Activated naive CD4-positive, alpha-beta T cell treated with anti-CD3 and anti-CD28 coated beads, Interleukin-2, amount 10 ng/mL, durations not matched to agents 7 days and 5 days (primary cell): ENCODE measurements at places on chromosomes 3 and 15.

DNA sequence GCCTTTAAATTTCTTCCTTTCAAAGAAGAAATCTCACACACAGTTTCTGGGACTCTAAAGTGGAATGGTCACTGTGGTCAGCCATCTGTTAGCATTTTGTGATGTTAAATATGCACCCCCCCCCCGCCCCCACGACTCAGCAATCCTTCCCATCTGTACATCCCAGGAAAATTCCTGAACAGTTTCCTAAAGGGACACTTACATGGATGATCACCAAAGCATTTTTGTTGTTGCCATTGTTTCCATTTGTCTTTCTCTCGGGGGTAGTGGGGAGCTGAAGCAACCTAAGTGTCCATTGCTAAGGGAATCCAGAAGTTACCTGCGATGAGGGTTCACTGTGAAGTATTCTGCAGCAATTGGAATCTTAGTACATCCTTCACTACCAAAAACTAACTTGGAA, 71.4 kb downstream of the TAFA4 start:
- H3K27ac ChIP-seq, result no peak overlapping the region
- H3K27me3 ChIP-seq, result peaks cover 8% of the 10 kb centered on the region
- no peak for DNase-seq
- H3K4me1 ChIP-seq, result no peaks in the 10 kb centered on the region
- no peaks in the 10 kb centered on the region for H3K36me3 ChIP-seq
- no peak overlapping the region for H3K4me3 ChIP-seq

DNA sequence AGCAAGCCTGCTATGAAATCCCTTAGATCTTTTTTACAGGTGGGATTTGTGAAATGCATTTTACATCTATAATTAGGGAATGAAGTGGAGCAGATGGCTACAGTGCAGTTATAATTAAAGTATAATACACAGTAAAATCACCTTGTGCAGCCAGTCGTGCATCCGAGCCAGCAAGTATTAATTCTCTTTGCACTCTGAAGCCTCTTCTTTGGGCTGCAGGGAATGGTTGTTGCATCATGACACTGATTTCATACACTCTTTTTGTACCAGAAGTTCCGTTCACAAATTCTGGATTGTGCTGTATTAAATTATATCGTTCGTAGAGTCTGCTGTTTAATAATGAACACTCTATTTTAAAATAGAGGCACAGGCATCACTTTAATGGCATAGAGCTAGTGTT, 28.7 kb upstream of the TP63 start:
- no peaks in the 10 kb centered on the region for H3K27me3 ChIP-seq
- DNase-seq, result no peak
- no peak overlapping the region for H3K27ac ChIP-seq
- H3K4me1 ChIP-seq, result no peaks in the 10 kb centered on the region
- H3K36me3 ChIP-seq, result no peaks in the 10 kb centered on the region

GRCh38 chr3:113985541-113985940, 37.7 kb downstream of the ZDHHC23 start:
- peaks cover 7% of the 10 kb centered on the region for H3K4me1 ChIP-seq
- no peak for DNase-seq
- H3K4me3 ChIP-seq, result no peak overlapping the region
- H3K36me3 ChIP-seq, result no peaks in the 10 kb centered on the region

DNA sequence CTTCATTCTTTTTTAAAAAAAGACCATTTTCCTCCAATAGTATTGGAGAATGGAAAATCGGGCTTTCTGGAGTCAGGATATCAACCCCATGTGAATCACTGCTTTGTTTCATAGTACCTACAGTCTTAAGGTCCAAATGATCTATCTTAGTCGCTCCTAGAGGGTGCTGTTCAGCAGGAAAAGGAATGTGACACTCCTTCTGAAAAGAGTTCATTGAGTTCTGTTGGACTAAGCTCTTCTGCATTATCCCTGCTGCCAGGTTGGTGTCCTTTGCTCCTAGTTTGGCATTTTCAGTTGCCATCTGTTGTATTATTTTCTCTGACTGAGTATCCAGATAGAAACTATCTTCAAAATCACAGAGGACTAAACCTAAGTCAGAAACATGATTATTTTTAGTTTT, 57.2 kb downstream of the POLQ start:
- no peak overlapping the region for H3K27ac ChIP-seq
- H3K27me3 ChIP-seq, result no peaks in the 10 kb centered on the region
- H3K4me1 ChIP-seq, result peaks cover 2% of the 10 kb centered on the region

GRCh38 chr15:56342653-56343052, 22.6 kb upstream of the TEX9 start:
- no peaks in the 10 kb centered on the region for H3K36me3 ChIP-seq
- no peaks in the 10 kb centered on the region for H3K27me3 ChIP-seq
- no peak overlapping the region for H3K27ac ChIP-seq
- H3K4me1 ChIP-seq, result no peaks in the 10 kb centered on the region

GRCh38 chr15:98444138-98444537, 204.2 kb upstream of the IGF1R start:
- H3K27ac ChIP-seq, result no peak overlapping the region
- H3K27me3 ChIP-seq, result peaks cover 36% of the 10 kb centered on the region
- DNase-seq, result no peak
- H3K4me1 ChIP-seq, result peaks cover 2% of the 10 kb centered on the region
- no peak overlapping the region for H3K4me3 ChIP-seq

DNA sequence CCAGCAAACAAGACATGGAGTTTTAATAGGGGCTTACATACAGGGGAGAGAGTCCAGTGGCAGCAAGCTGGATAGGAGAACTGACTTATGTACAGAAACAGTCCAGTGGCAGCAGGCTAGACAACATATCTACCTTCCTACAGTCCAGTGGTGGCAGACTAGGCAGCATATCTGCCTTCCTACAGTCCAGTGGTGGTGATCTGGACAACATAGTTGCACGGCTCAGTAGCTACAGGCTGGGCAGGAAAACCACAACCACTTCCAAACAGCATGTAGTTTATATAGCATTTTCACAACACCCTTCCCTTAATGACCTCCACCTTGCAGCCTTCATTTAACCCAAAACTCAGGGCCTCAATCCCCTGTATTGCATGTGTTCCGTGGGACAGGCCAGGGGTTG, 181.3 kb upstream of the EIF1B start:
- no peak overlapping the region for H3K4me3 ChIP-seq
- H3K27me3 ChIP-seq, result no peaks in the 10 kb centered on the region
- no peak for DNase-seq
- H3K36me3 ChIP-seq, result no peaks in the 10 kb centered on the region
- no peak overlapping the region for H3K27ac ChIP-seq

DNA sequence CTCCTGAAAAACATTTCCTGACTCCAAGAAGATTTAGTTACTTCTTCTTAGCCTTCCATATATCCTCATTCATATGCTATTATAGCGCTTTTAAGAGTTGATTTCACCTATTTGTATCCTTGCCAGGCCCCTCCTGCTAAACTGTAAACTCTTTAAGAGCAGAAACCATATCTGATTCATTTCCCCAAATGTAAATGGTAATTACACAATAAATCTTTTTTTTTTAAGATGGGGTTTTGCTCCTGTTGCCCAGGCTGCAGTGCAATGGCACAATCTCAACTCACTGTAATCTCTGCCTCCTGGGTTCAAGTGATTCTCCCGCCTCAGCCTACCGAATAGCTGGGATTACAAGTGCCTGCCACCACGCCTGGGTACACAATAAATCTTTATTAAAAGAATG, 4.5 kb downstream of the DLEC1 start:
- no peak overlapping the region for H3K27ac ChIP-seq
- no peak overlapping the region for H3K4me3 ChIP-seq
- DNase-seq, result no peak
- peaks cover 21% of the 10 kb centered on the region for H3K4me1 ChIP-seq
